Skeletal muscle cell (primary cell): ENCODE measurements at places on chromosomes 3 and 15.

DNA sequence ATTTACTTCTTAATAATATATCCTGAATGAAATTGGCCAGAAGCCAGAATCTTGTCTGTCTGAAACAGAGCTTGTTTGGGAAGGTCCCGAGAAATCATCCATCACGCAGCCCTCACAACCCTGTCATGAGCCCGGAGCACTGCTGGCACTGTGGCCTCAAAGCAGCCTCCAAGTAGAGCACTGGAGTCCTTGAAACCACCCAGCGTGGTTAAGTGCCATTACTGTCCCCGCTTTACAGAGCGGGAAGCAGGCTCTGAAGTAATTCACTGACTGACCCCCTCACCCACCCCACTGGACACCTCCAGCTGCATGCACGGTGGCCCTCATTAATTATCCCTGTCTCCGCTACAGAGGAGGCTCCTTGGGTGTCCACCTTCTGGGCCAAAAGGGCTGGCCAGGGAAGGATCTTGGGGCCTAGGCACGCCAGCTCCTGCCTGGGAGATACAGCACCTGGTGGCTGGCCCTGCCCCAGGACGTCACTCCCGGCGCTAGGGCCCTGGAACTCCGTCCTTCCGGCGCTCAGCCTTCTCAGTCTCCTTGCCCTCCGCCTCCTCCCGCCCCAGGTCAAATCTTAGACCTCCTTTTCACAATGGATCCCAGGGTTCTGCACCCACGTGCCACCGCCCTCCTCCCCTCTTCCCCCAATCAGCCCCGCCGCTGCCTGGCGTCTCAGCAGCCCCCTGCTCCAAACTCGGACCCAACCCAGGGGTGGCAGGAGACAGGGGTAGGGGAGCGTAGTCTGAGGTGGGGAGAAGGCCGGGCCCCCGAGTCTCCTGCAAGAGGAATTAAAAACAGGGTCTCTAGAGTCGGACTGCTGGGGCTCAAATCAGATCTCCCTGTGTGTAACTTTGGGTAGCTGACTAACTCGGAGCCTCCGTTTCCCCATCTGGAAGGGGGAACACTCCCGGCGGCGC, 1.1 kb downstream of the TKT start:
- no peak for DNase-seq

DNA sequence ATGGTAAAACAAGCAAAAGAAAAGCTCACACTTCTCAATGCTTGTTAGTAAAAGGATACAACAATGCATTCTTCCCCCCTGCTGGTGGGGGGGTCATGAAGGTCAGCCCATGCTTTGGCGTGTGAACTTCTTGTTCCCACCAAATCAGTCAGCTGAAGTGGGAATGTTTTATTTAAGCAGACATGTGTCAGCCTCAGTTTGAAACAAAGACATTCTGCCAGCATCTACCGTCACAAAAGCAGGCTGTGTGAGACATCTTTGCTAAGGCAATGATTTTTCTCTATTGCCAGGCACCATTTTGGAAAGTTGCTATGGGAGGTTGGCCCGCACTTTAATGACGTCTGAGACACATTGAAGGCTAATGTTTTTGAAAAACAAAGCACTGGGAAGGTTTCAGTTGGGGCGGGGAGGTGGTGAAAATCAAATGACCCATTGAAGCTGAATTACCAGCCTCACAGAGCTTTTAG, 206.6 kb downstream of the TLE3 start:
- DNase-seq, result no peak

- DNase-seq, result no peak
These were observed 53.8 kb upstream of the CPB1 start for GRCh38 chr3:148773805-148774204.

DNA sequence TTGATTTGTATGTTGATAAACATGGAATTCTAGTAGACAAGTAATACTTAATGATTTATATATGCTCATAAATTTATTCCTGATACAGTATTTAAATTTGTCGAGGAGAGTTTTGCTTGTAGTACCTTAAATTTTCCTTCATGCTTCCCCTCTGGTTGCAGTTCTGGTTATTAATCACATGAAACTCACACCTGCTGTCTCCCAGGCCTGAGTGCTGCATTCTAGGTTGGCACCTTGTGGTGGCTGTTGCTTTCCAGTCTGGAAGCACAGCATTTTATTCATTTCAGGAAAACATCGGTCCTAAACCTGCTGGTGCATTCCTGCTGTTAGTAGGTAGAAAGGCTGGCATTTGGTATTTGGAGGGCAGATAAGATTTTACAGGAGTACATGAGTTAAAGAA, 44.9 kb downstream of the ATP1B3 start:
- DNase-seq, result no peak

GRCh38 chr15:36239509-36239908, 339.9 kb upstream of the CDIN1 start:
- DNase-seq, result no peak

GRCh38 chr3:185421577-185422232, 58.8 kb downstream of the MAP3K13 start:
- no peak for DNase-seq

- no peak for DNase-seq
These were observed 12.0 kb upstream of the TXNRD3 start for GRCh38 chr3:126666658-126667528.

DNA sequence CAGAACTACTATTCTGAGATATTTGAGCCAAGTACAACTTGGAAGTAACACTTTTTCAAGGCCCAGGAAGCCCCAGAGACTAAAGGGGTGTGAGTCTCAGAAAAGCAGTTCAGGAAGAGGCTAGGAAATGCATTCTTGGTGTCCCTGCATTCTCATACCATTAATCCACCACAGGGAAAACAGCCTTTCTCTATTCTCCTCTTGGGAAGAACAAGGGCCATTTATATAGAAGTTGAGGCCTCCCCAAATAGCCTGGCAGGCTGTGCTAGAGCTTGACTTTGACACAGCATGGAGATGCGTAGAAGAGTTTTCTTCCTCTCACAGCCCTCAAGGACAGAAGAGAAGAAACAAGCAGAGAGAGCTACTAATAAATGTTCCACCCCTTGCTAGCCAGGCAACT, 5.5 kb upstream of the NR2C2 start:
- DNase-seq, result no peak

- no peak for DNase-seq
These were observed 2.0 kb downstream of the SNRK start for GRCh38 chr3:43288366-43288765.

- DNase-seq, result no peak
These were observed 12.1 kb downstream of the GATA2 start for GRCh38 chr3:128480717-128481437.

GRCh38 chr3:71111784-71112440, 471.6 kb downstream of the FOXP1 start:
- DNase-seq, result peak; percentile 94

GRCh38 chr3:193149998-193150397, 91.0 kb upstream of the PLAAT1 start:
- DNase-seq, result no peak

GRCh38 chr3:112003321-112004080, 4.8 kb downstream of the TAGLN3 start:
- no peak for DNase-seq

DNA sequence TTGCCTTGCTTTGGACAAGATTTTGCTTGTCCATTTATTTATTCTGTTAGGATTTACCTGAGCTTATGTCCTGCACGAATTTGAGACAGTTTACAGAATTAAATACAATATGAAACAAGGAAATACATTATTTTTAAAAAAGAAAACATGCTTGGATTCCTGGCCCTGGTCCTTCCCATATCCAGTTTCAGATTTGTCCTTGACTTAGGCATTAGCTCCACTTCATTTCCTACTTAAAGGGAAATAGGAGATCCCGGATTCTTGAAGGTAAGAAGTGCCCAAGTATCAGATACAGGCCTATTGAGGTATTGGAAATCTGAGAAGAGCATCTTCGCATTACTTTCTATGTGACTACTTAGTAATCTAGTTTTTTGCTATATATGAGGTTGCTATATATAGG, 672.0 kb downstream of the SI start:
- no peak for DNase-seq

DNA sequence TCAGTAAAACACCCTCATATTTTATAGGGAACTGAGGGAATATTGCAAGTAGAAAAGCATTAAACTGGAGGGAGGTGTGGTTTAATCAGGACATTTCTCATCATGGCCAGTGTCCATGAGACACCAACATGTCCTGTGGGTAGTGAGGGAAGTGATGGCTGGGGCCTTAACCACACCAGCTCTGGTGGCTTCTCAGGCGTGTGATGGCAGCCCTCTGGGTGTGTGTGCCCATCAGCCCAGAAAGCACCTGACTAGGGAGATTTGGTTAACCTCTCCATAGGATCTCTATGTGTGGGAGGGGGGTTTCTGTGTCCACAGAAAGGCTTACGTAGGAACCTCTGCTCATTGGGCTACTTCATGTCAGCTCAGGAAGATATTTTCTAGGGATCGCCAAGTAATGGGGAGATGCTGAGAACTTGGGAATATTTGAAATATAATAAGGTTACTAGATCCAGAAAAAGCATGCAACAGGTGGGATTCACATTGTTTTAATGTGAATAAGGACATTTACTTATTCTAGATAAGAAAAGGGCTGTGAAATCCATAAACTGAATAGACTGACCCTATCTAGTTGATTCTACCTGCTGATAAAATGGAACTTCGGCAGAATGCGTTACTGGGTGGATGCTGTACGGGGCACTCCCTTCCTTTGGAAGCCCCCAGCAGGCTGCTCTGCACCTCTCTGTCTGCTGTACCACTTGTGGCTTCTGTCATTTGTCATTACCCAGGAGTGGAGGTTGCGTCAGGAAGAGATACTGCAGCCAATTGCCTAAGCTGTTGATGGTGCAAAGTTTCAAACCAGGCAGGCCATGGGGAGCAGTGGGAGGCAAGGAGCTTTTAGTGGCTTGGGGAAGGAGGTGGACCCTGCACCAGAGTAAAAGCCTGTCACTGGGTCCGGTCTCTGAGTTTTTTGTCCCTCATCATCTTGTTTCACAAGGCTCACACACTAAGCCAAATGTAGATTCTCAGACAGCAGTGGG, 21.5 kb downstream of the PDHB start:
- no peak for DNase-seq

- DNase-seq, result no peak
These were observed 215.6 kb downstream of the CBLB start for GRCh38 chr3:105653166-105653565.

GRCh38 chr15:100055821-100056220, 286.0 kb downstream of the ADAMTS17 start:
- DNase-seq, result no peak

- DNase-seq, result no peak
These were observed 68.8 kb downstream of the ANXA2 start for GRCh38 chr15:60328852-60329443.

GRCh38 chr3:147458995-147459704, 50.0 kb downstream of the ZIC1 start:
- no peak for DNase-seq

- DNase-seq, result no peak
These were observed 71.1 kb upstream of the GATM start for GRCh38 chr15:45449395-45449794.

GRCh38 chr3:157445857-157446256, 9.2 kb downstream of the PTX3 start:
- no peak for DNase-seq

GRCh38 chr3:56157693-56158362, 310.4 kb downstream of the ERC2 start:
- peak; percentile 17 for DNase-seq

DNA sequence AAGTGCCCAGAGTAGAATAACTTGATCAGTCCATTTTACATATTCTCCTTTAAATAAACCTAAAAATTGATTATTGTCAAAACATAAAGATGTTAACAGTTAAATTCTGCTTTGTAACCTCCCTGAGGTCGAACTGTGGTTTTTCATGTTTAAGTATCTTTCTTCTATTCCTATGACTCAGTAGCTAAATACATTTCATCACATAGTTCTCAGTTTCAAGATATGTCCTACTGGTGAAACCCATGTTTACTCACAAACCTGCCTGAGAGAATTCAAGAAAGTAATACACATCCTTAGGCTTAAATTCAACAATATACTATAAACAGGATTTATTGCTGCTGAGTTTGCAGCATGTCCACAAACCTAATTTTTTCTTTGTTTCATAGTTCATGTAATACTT, 692.9 kb downstream of the ZPLD1 start:
- DNase-seq, result peak; percentile 1

GRCh38 chr3:105304487-105304886, 62.2 kb upstream of the ALCAM start:
- no peak for DNase-seq

GRCh38 chr15:88649286-88649733, 10.5 kb downstream of the ISG20 start:
- peak; percentile 93 for DNase-seq

GRCh38 chr3:99430348-99431134, 207.9 kb upstream of the COL8A1 start:
- DNase-seq, result no peak

DNA sequence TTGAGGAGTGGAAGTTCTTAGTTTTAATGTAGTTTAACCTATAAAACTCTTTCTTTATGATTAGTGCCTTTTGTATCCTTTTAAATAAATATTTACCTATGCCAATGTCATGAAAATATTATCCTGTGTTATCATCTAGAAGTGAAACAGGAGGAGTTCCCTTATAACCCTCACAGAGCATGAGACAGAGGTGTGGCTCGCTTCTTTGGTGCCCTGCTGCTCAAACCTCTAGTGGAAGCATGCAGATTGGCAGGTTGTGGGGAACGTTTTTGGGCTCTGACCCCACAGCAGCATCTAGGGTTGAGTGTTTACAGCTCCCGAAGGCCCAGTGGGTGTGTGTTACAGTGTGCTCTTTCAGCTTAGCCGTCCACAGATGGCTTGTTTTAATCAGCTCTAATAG, 459.4 kb upstream of the AZI2 start:
- no peak for DNase-seq
